Glutamatergic neuron (in vitro differentiated cells): ENCODE measurements at places on chromosomes 6 and 20. TPM values are rescaled to one million over a fixed set of nuclear protein-coding genes. Genes with fewer than 3 reads are reported as not detected.

- no peaks in the 10 kb centered on the region for H3K27me3 ChIP-seq
- peaks cover 5% of the 10 kb centered on the region for H3K4me1 ChIP-seq
- no peaks in the 10 kb centered on the region for H3K36me3 ChIP-seq
- no peak overlapping the region for H3K4me3 ChIP-seq
Measured at GRCh38 chr6:151160929-151161757, 78.6 kb upstream of the AKAP12 start.

DNA sequence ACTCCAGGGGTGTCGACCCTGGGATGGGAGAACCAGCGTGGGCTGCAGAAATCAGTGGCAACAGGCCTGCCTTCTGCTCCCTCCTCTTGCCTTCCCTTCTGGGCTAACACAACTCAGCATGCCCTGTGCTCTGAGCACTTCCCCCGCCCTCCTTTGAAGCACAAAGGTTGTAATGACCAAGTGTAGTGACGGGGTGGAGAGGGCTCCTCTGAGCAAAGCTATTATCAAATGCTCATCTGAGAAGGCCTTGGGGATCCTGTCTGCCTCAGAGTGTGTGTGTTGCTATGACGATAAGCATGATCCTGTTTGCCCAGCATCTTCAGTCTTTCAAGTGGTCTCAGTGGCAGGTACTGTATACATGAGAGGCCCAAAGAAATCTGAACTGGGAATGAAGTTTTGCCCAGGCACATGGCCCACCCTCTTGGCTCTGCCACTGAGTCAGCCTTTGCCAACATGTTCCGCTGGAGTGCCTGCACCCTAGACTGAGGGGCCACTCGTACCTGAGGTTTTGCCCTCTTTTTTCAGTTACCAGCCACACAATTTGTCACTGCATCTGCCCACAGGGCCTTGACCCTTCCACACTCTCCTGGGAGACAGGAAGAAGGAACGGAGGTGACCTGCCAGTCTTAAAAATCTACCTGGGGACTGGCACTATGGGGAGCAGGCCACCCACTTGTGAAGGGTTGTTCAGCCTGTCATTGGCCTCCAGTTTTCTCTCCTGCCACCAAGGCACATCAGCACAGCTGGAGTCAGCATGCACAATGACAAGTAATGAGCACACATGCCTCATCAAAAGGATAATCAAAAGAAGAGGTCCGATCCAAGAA, 74.5 kb downstream of the GFOD1 start:
- DNase-seq: no peak
- H3K4me1 ChIP-seq: peaks cover 7% of the 10 kb centered on the region
- H3K4me3 ChIP-seq: no peak overlapping the region
- no peaks in the 10 kb centered on the region for H3K36me3 ChIP-seq

GRCh38 chr6:112800916-112801315, 453.8 kb downstream of the RFPL4B start:
- H3K4me3 ChIP-seq: no peak overlapping the region
- H3K27me3 ChIP-seq: peaks cover 6% of the 10 kb centered on the region
- DNase-seq: no peak
- no peak overlapping the region for H3K27ac ChIP-seq
- H3K36me3 ChIP-seq: no peaks in the 10 kb centered on the region

The RIPOR2 gene
- total RNA-seq: 82.2 TPM

- H3K36me3 ChIP-seq: no peaks in the 10 kb centered on the region
- no peak overlapping the region for H3K27ac ChIP-seq
- no peak overlapping the region for H3K4me3 ChIP-seq
- no peak for DNase-seq
- no peaks in the 10 kb centered on the region for H3K27me3 ChIP-seq
Measured at GRCh38 chr6:156697225-156697830, 79.8 kb upstream of the ARID1B start.

- no peak overlapping the region for H3K27ac ChIP-seq
- no peaks in the 10 kb centered on the region for H3K36me3 ChIP-seq
- no peaks in the 10 kb centered on the region for H3K27me3 ChIP-seq
- DNase-seq: no peak
Measured at GRCh38 chr6:159148641-159149040, 20.6 kb upstream of the FNDC1 start.

The FRMD1 gene
- not detected for total RNA-seq

DNA sequence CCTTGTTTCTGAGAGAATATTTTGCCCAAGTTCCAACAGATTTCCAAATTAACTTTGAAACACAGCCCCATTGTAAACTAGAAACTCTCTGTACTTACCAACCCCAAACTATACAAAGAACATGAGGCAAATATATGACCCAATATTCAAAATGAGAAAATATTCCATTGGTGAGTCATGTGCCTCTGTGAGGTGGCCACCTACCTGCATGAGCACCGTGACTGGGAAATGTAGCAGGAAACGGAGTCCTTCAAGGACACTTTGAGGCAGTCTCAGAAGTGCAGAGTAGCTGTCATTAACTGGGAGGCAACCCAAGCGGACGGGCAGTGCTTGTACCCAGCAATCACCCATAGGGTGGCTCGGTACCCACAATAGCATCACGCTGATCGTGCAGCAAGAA, 335.5 kb upstream of the NOX3 start:
- H3K36me3 ChIP-seq: no peaks in the 10 kb centered on the region
- H3K4me3 ChIP-seq: no peak overlapping the region
- no peak for DNase-seq
- H3K4me1 ChIP-seq: no peaks in the 10 kb centered on the region

The PTPRT gene
- 1.9 TPM for total RNA-seq

- H3K4me1 ChIP-seq: peaks cover 12% of the 10 kb centered on the region
- no peaks in the 10 kb centered on the region for H3K36me3 ChIP-seq
- no peak overlapping the region for H3K4me3 ChIP-seq
- H3K27ac ChIP-seq: no peak overlapping the region
- H3K27me3 ChIP-seq: no peaks in the 10 kb centered on the region
- DNase-seq: no peak
Measured at GRCh38 chr6:106253731-106254130, 71.8 kb downstream of the ATG5 start.

- H3K4me1 ChIP-seq: peaks cover 10% of the 10 kb centered on the region
- DNase-seq: no peak
- H3K36me3 ChIP-seq: no peaks in the 10 kb centered on the region
- H3K27ac ChIP-seq: no peak overlapping the region
- no peaks in the 10 kb centered on the region for H3K27me3 ChIP-seq
- H3K4me3 ChIP-seq: no peak overlapping the region
Measured at GRCh38 chr6:100475554-100476320, 11.0 kb upstream of the SIM1 start.

The AVP gene
- not detected for total RNA-seq
